Hematopoietic multipotent progenitor cell (in vitro differentiated cells): ENCODE measurements at places on chromosomes 2 and 18. TPM values are rescaled to one million over a fixed set of nuclear protein-coding genes. Genes with fewer than 3 reads are reported as not detected.

- DNase-seq: no peak
Measured at GRCh38 chr2:217402761-217403383, 543.0 kb upstream of the TNP1 start.

CFAP65 gene
- not detected for total RNA-seq

GRCh38 chr2:100281521-100282438 lies 40.5 kb downstream of the LONRF2 start:
- no peak for DNase-seq

FEV gene
- total RNA-seq: not detected

MSTN gene
- total RNA-seq: not detected

DYNAP gene
- not detected for total RNA-seq

- no peak for DNase-seq
Measured at GRCh38 chr2:113039719-113040118, 12.9 kb downstream of the IL36B start.

CABYR gene
- not detected for total RNA-seq

GRCh38 chr2:28661589-28662001 lies 90.0 kb upstream of the PPP1CB start:
- DNase-seq: no peak

DNA sequence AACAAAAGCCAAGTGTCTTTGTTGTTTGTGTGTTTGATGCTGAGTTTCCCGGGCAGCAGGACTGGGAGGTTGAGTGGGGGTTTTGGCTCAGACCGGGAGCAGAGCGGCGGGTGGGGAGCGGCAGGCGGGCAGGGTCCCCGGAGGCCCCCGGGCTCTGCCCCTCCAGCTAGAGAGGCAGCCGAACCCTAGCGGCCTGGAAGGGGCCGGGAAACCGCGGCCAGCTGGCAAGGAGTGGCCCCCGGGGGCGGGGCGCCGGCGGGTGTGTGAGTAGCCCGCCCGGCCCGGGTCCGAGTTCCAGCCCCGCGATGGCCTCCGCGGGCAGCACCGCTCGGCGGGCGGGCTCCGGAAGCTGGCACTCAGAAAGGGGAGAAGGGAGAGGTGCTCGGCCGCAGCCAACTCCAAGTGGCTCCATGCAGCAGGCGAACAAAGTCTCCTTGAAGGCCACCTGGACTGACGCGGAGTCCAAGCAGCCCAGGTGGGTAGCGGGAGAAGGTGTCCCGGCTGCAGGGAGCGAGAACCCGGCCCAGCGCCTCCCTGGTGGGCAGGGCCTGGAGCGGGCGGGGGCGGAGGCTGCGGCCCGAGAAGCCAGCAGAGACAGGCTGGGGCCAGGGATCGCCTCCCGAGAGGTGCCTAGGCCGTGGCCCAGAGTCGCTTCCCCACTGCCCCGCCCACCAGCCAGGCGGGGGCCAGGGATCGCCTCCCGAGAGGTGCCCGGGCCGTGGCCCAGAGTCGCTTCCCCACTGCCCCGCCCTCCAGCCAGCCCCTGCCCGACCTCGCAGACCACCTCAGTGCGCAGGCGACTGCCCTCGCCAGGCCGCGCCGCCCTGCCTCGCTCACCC lies at the start of gene ANKRD53:
Gene ANKRD53, plus strand, starts transcription at position 290 of the 839 bp plus-strand sequence. Its CDS starts 16 bp downstream, at position 306.
- DNase-seq: no peak
